ENCODE measurements at places on chromosomes 4 and X.

DNA sequence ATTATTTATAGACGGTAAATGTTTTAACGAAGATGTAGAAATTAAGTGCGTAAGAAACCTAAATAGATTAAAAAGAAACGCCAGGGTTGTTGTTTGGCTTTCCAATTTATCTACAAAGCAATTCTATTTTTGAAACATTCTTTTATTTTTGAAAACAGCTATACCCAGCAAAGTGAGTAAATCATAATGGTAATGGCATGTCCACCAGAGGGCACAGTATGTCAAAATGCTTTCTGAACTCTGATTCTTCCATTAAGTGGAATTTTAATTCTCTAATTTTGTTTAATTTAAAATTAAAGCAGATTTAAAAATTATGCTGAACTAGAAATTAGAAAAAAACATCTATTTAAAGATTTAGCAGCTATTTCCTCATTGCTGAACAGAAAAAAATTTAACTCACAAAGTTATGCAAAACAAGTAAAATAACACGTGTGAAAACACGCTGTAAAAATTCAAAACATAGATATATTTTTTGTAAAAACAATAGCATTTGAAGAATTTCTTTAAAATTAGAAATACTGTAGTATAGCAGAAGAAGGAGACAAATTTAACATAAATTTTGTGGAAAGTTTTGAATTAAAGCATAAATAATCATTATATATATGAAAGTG, 26.5 kb downstream of the RASSF6 start:
- DNase-seq = peak; percentile 61

GRCh38 chrX:48779399-48779798, 7.0 kb upstream of the GATA1 start:
- no peak for DNase-seq

DNA sequence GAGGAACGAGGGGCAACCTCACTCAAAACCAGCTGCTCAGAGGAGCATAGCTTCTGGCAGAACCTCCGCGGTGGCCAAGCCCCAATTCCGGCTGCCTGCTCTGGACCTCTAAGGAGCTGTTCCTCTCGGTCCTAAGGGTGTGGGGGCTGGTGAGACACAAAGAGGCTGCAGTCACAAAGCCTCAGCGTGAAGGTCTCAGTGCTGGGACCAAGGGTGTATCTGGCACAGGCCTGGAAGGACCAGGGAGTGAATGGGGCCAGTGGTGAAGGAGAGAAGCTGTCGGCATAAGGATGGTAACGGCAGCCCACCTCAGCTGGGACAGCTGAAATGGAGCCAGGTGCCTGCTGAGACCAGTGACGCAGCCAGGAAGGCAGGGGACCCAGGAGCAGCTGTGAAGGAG, 5.3 kb downstream of the PDE6B start:
- DNase-seq = no peak

DNA sequence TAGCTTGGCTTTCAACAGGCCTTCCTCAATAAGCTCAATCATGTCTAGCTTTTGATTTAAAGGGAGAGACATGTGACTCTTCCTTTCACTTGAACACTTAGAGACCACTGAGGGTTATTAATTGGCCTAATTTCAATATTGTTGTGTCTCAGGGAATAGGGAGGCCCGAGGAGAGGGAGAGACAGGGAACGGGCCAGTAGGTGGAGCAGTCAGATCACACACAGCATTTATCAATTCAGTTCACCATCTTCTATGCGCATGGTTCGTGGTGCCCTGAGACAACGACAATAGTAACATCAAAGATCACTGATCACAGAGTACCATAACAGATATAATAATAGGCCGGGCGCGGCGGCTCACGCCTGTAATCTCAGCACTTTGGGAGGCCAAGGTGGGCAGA, 17.8 kb downstream of the ZNF81 start:
- DNase-seq = peak; percentile 14

- DNase-seq = no peak
Observed at GRCh38 chr4:175325230-175325629, 407.1 kb downstream of the ADAM29 start.

DNA sequence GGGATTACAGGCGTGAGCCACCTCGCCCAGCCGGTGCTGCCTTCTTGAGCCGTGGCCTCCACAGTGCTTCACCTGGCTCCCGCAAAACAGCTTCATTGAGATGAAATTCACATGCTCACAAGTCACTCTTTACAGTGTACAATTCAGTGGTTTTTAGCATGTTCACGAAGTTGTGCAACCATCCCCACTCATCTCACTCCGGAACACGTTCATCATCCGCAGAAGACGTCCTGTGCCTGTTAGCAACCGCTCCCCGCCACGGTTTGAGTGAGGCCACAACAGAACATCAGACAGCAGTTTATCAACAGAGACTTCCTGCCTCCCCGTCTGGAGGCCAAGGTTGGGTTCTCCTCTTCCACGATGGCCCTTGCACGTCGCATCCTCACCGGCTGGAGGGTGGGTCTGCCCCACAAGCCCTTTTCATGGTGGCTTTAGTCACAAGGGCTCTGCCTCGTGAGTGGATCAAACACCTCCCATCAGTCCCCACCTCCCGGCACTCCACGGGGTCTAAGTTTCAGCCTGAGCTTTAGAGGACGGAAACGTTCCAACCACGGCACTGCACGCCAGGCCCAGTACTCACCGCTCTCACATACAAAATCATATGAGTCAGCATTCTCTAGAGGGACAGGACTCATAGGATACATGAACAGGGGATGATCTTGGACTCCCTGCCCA, 29.6 kb upstream of the SPON2 start:
- no peak for DNase-seq

- DNase-seq = no peak
Observed at GRCh38 chrX:96481831-96482230, 202.8 kb upstream of the DIAPH2 start.

- no peak for DNase-seq
Observed at GRCh38 chrX:77788050-77788449, 2.0 kb upstream of the ATRX start.

DNA sequence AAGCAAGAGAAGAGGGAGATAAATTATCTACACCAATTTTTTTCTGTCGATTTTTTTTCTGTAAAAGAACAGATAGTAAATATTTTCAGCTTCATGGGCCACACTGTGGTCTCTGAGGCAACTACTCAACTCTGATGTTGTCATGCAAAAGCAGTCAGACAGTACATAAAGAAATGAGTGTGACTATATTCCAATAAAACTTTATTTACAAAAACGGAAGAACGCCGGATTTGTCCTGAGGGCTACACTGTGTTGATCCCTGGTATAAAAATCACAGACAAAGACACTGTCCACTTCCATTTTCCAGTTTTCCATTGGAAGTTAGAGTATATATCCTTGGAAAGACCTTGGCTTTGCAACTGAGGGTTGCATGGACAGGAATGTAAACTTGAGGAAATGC, 18.0 kb downstream of the GPR143 start:
- no peak for DNase-seq

GRCh38 chrX:68833855-68834331, 5.1 kb downstream of the EFNB1 start:
- no peak for DNase-seq

- DNase-seq = no peak
Observed at GRCh38 chr4:2888886-2889285, 45.2 kb downstream of the ADD1 start.

DNA sequence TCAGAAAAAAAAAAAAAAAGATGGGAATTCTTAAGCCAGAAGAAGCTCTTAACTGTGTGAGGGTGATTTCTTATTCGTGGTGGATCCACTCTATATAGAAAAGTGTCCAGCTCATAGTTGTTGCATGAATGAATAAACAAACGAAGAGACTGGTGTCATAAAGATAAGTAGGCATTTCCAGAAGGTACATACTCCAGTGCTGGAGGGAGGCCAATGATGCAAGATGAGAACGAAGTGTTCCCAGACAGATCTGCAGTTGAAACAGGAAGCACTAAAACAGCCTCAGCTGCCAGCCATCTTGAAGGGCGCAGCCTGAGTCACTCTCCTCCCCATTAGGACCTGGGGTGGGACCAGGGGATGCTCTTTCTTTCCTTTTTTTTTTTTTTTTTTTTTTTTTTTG, 47.4 kb upstream of the HOPX start:
- peak; percentile 71 for DNase-seq

- no peak for DNase-seq
Observed at GRCh38 chr4:23782778-23783437, 106.9 kb downstream of the PPARGC1A start.

- no peak for DNase-seq
Observed at GRCh38 chrX:37785569-37785968, 5.7 kb downstream of the CYBB start.

DNA sequence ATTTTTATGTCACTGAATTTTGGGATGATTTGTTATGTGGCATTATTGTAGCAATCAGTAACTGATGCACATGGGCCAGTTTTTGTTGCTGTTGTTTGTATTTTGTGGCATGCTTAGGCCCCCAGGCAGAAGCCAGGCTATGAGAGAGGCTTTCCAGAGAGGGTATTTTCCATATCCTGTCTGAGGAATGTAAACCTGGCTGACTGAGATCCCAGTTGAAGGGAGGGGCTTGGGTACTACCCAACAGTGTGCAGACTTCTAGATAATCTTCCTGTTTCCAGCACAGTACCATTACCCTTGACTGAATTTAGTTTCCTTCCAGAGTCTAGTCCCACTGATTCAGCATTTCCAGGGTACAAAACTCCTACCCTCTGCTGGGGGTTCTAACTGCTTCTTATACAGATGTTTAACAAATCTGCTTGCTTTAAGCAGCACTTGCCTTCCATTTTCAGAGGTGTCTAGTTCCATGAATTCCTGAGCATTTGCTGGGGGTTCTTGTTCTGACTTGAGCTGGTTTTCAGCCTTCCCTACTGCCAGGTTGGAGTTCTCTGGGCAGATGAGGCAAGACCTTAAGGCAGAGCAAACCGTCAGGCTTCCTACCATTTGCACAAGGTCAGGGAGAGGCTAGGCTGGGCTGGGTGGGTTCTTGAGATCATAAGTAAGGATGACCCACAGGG, 104.7 kb upstream of the EGFL6 start:
- no peak for DNase-seq

- DNase-seq = no peak
Observed at GRCh38 chr4:13364172-13364571, 120.0 kb downstream of the RAB28 start.

DNA sequence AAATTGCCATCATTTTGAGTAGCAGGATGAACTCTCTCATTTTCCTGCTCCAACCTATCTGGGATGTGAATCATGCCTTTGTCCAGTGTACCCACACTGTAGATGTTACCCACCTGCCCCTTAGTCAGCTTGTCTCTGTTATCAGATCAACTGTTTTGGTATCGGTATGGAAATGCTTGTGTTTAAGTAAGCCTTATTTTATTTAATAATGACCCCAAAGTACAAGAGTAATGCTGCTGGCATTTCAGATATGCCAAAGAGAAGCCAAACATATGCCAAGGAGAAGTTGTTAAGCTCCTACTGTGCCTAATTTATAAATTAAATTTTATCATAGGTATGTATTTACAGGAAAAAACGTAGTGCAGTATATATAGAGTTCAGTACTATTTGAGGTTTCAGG, 18.6 kb upstream of the RAP1GDS1 start:
- no peak for DNase-seq

- DNase-seq = no peak
Observed at GRCh38 chr4:179492260-179493080, 2050.2 kb upstream of the AGA start.

GRCh38 chrX:134875671-134876070, 115.1 kb upstream of the SMIM10 start:
- DNase-seq = no peak

DNA sequence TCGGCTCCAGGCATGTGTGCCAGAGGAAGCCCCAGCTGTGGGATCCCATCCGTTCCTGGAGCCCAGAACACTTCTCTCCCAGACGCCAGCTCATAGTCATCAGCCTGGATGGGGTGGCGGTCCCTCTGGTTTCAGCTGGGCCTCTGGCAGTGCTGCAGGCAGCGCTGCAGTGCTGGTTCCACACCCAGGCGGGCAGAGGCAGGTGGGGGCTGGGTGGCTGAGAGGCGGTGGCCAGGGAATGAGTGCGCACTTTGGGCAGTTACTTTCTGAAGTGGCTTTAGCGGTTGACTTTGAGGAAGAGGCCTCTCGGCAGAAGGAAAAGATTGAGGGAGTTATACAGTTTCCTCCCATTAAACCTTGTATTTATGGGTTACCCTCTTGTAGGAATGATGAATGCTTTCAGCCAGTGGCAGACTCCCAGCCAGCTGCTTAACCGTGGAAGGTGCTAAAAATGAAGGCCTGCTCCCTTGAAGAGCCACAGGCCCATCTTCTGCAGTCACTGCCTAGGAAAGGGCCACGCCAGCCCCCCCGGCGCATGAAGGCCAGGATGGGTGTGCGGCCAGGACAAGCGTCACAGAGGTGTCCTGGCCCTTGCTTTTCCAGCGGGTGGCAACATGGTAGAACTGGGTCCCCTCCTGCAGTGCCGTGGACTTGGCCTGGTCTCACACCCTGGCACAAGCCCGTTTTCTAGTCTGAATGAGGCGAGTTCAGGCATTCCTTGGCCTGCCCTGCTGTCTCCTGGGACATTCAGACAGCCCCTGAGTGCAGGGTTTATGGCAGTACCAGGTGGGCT, 9.9 kb downstream of the TADA2B start:
- DNase-seq = no peak

DNA sequence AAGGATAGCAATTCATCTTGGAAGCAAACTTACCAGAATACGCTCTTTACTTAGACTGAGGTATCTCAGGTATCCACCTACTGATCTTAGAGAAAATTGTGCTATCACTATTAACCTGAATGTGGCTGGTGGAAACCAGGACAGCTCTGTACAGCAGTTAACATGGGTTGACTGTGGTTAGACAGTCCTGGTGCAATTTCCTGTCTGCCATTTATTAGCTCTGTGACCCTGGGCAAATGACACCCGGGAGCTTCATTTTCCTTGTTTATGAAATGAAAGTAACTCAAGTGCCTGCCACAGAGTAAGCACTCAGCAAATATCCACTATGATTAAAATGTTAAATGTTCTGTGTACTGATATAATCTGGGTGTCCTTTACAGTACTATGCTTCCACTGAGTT, 60.0 kb downstream of the SMC1A start:
- DNase-seq = no peak

- no peak for DNase-seq
Observed at GRCh38 chr4:176443646-176444409, 124.1 kb downstream of the SPCS3 start.

GRCh38 chr4:109969087-109969486, 56.4 kb downstream of the EGF start:
- DNase-seq = no peak

- DNase-seq = no peak
Observed at GRCh38 chr4:6271206-6271605, 1.6 kb downstream of the WFS1 start.

DNA sequence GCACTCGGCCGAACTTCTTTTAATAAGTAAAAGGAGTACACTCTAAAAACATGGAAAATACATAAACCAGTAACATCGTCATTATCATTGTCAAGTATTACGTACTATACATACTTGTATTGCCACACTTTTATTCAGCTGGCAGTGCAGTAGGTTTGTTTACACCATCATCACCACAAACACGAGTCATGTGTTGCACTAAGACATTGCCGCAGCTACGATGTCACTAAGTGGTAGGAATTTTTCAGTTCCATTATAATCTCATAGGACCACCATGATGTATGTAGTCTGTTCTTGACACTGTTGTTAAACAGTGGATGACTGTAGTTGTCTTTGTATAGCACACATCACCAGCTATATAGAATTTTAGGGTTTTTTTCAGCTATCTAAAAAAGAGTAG, 48.0 kb upstream of the TMEM131L start:
- no peak for DNase-seq

- DNase-seq = no peak
Observed at GRCh38 chrX:148043271-148043855, 62.2 kb downstream of the FMR1NB start.

- DNase-seq = no peak
Observed at GRCh38 chrX:8607326-8607725, 124.6 kb downstream of the ANOS1 start.
